CD4-positive, CD25-positive, alpha-beta regulatory T cell (primary cell): ENCODE measurements at places on chromosomes 13 and 19.

GRCh38 chr19:2973229-2973628, 4.1 kb upstream of the TLE6 start:
- DNase-seq, result no peak

GRCh38 chr13:26914624-26915023, 154.0 kb upstream of the GPR12 start:
- no peak for DNase-seq

DNA sequence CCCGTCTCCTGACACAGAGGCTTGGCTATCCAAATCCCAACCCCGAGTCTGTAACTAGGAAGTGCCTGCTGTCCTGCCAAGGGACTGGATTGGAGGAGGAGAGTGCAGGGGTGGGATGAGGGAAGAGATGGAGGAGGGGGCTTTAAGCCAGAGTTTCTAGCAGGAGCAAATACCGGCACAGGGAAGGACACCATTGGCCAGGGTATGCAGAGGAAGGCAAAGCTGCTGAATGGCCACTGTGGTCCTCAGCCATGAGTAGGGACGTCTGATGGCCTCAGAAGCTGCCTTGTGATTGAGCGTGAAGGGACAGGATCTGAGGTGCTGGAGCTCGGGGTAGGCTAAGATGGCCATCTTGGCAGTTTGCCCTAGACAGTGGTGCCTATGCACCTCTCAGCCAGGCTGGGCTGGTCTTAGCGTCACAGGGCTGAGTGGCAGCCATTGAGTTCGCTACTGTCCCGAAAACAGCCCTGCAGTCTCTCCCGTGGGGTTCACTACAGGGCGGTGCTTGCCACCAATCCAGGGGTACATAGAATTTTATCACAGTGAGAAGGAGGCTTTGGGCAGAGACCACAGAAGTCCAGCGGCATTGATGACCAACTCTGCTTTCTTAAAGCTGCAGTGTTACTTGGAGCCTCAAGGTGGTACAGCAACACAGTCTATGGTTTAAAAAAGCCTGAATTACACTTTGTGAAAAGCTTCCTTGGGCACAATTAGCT, 61.8 kb downstream of the AKAP11 start:
- DNase-seq, result peak; percentile 59

GRCh38 chr19:311813-312261, 20.6 kb upstream of the PLPP2 start:
- DNase-seq, result no peak

GRCh38 chr19:7304200-7304599, 10.0 kb upstream of the INSR start:
- no peak for DNase-seq

DNA sequence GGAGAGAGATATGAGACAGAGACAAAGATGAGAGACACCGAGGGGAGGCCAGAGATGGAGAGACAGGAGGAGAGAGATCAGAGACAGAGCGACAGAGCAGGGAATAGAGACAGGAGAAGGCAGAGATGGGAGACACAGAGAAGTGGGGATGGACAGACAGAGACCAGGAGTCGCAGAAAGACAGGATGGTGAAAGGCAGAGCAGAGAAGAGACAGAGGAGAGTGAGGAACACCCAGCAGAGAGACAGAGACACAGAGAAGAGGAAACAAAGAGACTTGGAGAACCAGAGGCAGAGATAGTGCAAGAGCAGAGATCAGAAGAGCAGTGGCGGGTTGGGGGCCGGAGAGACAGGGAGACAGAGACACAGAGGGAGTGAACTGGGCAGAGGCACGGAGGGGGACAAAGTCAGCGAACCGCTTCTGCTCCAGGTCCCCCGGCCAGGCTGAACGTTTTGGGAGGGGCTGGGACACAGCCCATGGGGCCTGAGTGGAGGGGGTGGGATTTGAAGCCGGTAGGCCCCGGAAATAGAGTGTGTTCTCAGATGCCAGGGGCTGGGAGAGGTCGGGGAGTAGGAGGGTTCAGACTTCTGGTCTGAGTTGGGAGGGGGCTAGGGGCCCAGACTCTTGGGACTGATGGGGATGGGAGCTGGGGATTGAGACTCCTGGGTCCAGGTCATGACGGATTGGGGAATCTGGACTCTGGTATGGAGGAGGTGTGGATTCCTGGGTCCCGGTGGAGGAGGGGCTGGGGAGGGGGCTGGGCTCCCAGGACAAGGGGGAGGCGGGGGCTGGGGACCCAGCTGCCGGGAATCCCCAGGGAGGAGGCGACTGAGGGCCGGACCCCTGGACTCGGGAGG, 654 bp downstream of the ZNF579 start:
- no peak for DNase-seq

DNA sequence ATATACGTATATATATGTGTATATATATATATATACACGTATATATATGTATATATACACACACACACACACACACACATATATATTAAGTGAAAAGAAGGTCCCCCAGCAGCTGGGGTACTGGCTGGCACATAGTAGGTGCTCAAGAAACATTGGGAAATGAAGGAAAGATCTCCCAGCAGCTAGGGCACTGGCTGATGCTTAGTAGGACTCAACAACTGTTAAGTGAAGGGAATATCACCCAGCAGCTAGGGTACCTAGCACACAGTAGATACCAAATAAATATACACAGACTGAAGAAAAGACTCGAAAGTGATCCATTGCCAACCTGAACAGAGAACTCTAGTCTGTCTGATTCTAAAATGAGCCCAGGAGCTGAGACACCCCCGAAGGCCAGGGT, 12.2 kb downstream of the PODNL1 start:
- DNase-seq, result no peak

GRCh38 chr19:28430214-28430613, 782.7 kb downstream of the UQCRFS1 start:
- DNase-seq, result no peak

DNA sequence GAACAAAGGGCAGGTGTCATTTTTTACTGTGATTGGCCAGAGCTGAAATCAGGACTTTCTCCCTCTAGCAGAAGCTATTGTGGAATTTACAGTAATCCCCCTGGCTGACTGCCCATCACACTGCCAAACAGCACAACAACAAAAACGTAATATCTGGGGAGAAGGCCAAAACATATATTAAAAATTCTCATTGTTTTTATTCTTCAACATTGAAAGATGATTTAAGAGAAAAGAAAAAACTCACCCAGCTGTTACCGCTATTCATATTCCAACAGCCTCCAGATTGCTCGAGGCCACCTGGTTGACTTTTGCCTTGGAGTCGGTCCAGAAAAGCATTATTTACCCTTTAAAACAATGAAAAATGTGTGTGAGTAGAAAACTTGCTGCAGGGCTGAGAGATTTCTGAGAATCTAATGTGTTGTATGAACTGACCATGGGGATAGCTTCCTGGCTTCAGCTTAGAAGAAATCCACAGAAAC, 97.2 kb downstream of the EPSTI1 start:
- DNase-seq, result no peak

DNA sequence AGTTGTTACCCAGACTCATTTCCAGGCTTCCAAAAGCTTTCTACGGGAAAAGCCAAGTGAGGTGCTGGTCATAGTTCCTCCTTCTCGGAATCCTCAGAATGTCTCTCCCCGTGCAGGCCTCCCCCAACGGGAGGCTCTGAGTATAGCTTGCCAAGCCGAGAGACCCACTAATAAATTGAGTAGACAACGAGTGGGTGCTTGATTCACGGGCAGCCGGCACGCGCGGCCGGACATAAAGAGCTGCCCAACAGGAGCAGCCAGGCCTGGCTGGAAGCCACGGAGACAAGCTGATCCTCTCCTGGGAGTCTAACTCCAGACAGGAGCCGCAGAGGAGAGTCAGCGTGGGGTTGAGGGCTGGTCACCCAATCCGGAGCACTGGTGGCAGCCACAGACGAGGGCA, 43.4 kb upstream of the MEDAG start:
- no peak for DNase-seq

- DNase-seq, result no peak
Observed at GRCh38 chr19:12596927-12597548, 13.6 kb downstream of the ZNF490 start.

GRCh38 chr19:49645592-49645991, 3.6 kb downstream of the SCAF1 start:
- DNase-seq, result no peak
